Esophagus squamous epithelium (tissue), 5 donors: ENCODE measurements at places on chromosomes 12 and 14.

- no peak for DNase-seq
Measured at GRCh38 chr14:86935241-86935885, 1057.6 kb downstream of the GALC start.

DNA sequence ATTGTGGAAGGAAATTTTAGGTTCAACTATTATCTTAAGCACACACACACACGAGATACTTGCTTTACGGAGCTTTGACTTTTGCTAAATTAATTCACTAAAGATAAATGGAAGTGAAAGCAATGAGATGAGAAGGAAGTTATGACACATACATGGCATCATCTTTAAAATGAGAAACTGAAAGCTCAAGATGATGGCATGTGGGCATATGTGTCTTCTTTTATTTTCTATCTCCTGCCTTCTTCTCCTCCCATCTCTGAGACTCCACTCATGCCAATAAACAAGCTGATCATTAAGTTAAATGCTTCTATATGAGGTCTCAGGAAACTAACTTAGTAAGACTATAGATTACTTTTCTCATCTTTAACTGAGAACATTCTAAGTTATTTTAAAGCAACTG is 216.7 kb downstream of the MED13L start:
- DNase-seq: no peak

- DNase-seq: no peak
Measured at GRCh38 chr14:20607617-20608016, 16.4 kb upstream of the RNASE12 start.

GRCh38 chr12:22588817-22589216 is 36.2 kb upstream of the ETNK1 start:
- no peak for DNase-seq

GRCh38 chr14:87343652-87344051 is 649.3 kb downstream of the GALC start:
- no peak for DNase-seq

DNA sequence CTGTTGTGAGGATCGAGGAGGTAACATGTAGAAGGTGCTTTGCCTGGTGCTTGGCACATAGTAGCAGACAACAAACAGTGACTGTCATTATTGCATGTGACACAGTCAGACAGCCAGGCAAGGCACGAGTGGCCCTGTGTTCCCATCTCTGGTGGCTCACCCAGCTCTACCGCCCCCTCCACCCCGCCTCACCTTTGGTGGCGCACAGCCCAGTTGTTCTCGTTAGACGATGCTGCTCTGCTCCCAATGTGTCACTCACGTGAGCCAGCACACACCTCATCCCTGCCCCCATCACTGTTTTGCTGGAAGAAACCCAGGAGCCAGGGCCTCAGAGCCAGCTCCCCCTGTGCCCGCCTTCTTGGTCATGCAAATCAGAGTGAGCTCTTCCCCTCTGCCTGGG is 113.3 kb downstream of the CALM1 start:
- DNase-seq: no peak

DNA sequence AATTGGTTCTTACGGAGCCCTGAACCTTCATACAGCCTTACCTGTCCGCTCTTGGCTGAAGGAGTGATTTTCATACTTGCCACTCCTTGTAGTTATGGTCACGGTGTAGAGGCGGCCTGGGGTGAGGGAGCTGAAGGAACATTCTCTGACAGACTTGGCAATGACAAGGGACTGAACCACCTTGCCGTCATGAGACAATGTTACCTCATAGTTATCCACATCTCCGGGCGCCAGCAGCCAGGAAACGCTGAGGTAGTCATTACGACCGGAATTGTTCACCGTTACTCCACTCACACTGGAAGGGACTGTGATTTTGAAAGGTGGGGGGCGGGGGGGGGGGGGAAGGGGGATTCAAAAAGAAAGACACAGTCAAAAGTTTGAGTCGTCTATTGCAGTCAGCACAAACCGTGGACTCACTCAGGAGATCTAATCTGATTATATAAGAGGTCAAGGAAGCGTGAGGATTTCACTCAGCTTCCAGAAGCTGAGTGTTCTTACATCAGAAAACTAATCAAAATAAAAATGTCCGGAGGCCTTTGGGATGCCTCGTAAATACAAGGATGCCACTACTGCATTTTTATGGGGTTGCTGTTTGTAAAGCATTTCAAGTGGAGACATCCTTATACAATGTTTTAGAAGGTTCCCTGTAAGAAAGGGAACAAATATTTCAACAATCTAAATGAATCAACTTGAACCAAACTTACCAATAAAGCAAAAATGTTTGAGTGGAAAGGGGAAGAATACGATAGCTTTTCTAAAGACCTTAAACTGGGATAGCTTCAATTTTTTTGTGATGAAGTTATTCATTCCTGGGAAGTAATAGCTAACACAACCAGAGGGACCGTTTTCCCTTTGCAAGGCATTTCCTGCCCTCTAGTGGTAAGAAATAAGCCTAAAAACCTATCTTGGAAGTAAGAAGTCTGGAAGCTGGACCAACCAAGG is 60.6 kb downstream of the PTPRB start:
- DNase-seq: no peak

- DNase-seq: peak; percentile 21
Measured at GRCh38 chr12:117069926-117070900, 29.0 kb downstream of the TESC start.

DNA sequence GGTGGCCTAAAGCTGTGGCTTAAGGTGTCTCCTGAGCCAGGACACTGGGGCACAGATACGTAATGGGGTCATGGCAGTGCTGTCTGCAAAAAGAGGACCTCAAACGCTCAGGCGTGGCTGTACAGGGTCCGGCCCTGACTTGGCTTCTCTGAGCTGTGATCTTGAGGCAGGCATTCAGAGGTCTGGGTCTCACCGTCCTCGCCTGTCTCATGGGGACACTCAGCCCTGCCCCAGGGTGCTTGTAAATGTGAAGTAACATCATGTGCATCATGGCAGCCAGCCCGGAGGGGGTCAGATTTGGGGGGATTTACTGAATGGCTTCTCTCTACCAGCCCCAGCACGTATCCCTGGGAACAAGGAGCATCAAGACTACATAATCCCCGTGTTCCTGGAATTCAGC is 28.8 kb downstream of the DIO3 start:
- no peak for DNase-seq

DNA sequence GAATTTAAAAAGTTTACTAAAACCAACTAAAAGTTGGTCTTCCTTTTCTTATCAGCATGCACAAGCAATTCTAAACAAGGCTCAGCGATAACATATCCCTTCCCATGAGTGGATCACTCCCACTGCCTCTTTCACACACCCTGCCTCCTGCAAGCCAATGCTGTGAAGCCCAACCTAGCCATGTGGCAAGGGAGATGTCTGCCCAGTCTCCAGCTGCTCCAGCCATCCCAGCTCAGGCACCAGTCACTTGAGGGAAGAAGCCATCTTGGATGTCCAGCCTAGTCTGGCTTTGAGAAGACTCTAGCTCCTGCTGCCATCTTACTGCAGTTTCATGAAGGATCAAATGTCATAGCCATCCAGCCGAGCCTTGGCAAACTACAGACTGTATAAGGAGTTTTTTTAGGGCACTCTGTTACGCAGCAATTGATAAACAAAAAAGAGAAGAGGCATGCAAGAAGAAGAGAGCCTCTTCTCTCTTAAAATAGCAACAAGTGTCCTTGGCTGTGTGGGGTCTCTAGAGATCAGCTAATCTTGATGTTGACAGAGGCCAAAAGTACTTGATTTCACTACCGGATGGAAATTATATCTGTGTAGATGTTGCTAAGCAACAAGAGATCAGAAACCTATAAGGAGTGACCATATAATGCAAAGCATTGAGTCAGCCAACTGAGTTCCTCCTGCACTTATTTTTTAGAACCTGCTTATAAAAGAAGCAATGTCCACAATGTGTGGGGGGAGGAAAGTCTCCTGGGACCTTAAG is 108.9 kb downstream of the PTCSC3 start:
- DNase-seq: no peak

- no peak for DNase-seq
Measured at GRCh38 chr12:4153343-4153892, 120.1 kb upstream of the CCND2 start.

DNA sequence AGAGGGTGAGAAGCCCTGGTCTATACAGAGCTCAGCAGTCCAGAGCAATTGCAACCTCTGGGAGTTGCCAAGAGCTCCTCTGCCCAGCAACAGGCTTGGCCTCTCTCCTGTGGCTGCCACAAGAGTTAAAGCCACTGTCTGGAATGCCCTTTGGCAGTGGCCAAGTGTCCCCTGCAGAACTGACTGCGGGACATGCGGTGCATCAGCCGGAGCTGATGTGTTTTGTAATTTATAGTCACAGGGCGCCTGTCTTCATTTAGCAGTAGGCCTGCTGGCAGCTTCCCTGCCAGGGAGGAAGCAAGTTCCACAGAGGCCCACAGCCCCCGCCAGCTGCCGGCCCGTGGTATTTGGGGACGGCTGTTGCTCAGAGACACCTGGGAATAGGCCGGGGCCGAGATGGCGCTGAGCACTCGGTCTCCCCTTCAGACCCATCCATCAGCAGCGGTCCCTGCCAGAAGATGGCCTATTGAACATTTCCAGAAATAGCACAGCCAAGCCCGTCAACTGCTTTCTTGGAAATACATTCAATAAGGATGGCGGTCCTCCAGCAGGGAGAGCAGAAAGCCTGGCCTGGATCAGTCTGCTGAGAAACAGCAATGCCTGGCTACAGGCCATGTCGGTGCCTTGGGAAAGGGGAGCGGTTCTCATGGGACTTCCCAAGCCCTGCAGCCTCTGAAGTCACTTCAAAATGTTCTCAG is 217.4 kb downstream of the CRADD start:
- no peak for DNase-seq

DNA sequence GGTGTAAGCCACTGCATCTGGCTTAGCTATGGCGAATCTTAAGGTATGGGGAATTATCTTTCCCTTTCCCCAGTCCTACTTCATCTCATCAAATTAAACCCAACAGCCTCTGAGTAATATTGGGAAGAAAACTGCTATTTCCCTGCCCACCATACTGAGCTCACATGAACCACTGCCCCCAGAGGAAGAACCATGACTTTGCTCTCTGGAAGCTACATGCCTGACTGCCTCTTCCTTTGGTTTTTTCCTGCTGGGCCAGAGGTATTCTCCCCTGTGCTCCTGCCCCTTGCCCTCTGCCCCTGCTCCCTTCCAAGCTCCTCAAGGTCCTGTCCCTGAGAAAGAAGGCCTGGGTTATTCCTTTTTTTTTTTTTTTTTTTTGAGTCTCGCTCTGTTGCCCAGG is 15.2 kb downstream of the RILPL2 start:
- no peak for DNase-seq

DNA sequence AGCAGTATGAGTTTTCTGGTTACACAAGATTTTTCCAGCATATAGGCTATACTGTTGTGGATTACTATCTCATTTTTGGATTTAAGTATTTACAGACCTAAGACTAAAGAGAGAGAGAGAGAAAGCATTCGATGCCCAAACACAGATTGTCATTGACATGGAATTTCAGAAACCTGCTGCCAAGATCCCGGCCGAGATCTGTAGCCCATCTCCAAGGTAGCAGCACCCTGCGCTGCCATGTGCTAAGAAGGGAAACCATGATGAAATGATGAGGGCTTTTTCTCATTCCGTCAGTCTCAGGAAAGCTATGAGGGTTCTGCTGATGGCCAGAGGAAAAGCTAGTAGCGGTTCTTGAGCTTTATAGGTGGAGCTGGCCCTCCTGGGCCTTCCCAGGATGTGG is 135.6 kb upstream of the EVL start:
- DNase-seq: no peak

- no peak for DNase-seq
Measured at GRCh38 chr12:126067626-126068329, 1002.5 kb downstream of the AACS start.

DNA sequence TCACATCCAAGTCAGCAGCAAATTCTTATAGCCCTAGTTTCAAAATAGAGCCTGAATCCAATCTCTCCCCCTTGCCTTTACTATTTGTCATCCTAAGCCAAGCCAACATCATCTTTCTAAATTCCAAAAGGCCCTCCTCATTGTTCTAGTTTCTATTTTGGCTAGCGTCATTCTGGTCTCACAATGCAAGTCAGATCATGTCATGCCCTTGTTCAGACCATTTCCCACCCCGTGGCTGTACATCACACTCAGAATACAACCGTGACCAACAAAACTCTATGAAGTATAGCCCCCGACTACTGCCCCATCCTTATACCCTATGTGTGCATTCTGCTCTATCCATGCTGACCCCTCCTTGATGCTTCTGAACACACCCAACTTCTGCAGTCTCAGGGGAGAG is 12.3 kb upstream of the GNG2 start:
- no peak for DNase-seq

GRCh38 chr12:91194500-91194899 is 11.9 kb upstream of the DCN start:
- DNase-seq: no peak

- peak; percentile 20 for DNase-seq
Measured at GRCh38 chr12:104303538-104304151, at the start of gene EID3. TSS of gene EID3 (plus strand) at chr12:104303739. CDS start at chr12:104303935, 196 bp downstream.

DNA sequence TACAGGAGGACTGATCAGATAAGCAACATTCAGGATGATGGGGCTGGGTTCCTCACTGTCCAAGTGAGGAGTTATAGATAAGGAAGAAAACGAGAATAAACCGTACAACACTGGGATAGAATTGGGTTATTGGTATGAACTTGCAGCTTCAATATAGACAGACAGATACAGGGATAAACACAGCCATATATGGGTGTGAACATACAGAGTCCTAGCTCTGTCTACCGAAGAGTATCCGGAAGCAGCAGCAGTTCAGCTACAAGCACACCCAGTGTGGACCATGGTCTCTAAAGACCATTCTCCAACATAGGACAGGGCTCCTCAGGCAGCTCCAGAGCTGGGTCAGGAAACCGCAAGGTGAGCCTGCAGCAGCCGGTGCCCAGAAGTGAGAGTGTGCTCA is 40.8 kb downstream of the CDC42BPB start:
- DNase-seq: no peak

DNA sequence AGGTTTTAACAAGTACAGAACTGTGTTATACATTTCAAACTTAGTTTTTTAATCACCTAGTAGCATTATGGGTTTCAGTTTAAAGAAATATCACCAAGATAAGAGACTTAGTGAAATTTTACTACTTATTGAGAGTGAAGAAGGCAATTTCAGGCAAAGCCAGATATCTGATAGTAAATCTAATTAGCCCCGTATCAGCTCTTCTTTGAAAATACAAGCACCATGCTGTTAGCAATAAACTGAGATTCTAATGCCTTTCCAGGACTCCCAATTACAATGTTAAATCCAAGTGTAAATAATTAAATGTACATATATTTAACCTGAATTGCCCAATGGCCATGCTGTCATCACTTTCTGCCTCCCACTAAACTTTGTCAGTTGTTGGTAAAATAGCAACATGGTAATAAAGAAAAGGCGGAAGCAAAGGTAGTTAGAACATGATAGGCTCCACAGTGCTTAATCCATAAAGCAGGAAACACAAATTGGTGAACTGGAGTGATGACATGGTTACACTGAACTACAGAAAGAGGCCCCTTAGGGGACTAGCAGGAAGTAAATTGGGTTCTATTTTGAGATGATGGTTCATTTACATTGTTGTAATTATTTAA is 646.1 kb downstream of the C12orf50 start:
- DNase-seq: no peak

DNA sequence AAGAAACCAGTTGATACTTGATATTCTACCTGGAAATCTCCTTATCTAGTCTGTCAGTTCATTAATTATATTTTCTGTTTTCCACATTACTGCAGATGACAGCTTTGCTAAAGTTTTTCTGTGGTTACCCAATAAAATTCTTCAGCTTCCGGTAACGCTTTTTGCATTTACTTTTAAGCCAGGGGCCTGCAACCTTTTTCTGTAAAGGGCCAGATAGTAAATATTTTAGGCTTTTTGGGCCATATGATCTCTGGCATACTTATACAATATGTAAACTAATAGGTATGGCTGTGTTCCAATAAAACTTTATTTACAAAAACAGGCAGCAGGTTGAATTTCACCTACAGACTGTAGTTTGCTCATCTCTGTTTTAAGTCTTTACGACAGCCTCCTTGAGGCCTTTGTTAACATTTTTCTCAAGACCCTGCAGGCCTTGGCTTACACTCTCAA is 48.3 kb downstream of the SPATS2 start:
- no peak for DNase-seq
